Fibroblast of villous mesenchyme (primary cell): ENCODE measurements at places on chromosomes 11 and 22.
A peak's percentile ranks its signal among the peaks of the same experiment; 100 is the strongest.

GRCh38 chr22:17155941-17156340 lies 3.1 kb downstream of the HDHD5 start:
- DNase-seq, result no peak

DNA sequence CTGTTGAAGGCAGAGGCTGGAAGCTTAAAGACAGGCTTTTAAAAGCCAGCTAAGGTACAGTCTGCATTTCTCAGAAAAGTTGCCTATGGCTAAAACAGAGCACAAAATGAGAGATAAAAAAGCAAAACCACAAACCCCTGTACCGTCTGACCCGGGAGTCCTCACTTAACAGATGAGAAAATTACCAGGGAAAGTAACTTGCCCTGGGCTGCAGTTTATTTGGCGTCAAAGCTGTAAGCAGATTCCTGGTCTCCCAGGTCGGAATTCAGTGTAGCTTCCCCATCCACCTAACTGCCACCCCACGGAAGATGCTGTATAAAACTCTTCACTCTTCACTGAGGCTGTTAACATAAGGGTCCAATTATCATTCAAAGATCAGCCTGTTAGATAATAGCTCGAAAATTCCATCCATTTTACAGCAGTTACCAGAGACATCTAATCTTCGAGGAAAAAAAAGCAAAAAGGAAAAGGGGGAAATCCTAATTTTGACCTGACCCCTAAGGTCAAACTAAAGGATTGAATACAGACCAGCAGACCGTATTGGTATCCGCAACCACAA lies 1.5 kb downstream of the TCF20 start:
- peak; percentile 3 for DNase-seq

DNA sequence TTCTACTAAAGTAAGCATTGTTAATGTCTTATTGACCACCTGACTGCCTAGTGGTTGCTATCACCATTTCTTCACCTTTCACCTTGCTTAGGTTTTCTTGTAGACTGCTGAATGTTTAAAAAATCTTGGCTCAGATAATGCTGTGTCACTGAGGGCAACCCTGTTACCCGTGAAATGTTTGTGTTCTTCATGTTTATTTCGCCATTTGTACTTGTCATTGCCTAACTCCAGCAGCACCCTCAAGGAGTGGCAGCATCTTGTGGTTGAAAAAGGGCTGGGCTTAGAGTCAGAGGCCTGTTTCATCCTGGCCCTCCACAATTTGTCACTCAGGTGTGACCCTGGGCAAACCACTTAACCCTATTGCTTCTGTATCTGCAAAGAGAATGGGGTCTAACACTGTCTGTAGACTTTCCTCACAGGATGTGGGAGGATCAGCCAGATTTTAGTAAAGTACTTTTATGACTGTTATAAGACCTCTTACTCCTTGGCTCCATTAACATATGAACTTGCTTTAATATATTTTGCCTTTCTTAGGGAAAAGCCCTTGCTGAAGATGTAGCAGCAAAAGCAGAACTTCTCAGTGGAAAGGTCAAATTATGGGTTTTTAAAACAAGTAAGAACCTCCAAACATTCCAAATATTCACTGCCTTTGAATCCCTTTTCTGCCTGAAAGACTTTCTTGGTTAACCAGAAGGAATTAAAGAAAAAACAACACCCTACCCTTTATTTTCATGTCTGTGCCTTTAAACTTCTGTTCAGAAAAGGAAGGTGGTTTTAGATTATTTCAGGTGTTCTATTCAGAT lies 154.5 kb upstream of the C11orf87 start:
- no peak for DNase-seq

DNA sequence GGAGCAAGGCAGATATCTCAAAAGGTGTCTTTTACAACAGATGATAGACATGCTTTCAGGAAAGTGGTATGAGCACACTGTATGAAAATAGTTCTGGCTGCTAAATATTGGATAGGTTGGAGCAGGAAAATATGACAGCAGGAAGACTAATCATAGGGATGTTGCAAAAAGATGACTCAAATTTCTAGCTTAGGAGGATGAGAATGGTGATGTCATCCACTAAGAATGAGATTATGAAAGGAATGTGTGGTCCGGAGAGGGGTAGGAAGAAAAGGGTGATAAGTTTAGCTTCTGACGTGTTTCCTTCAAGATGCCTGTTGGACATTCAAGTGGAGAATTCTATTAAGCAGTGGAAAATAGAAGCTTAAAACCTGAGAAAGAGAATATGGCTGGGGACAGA lies 46.4 kb downstream of the RCN1 start:
- peak; percentile 93 for DNase-seq

DNA sequence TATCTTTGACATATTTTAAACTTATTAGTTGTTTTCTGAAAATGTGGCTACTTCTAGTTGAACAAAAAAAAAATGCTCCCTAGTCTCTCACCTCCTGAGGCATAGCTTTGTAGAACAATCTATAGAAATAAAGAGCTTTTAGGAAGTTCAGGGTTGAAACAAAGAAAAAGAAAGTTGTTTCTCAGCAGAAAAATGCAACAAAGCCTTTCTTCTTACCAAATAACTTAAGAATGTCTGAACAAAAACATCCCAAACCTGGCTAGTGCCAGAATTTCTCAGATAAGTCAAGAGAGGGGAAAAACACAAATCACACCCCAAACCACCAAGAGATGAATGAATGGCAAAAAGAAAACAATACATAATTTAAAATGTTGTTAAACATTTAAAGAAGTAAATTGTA lies 114.1 kb downstream of the MAML2 start:
- DNase-seq, result peak; percentile 38

- DNase-seq, result no peak
These were observed 13.0 kb upstream of the OPCML start for GRCh38 chr11:133545199-133545803.

GRCh38 chr11:134118006-134118405 lies 49.1 kb downstream of the JAM3 start:
- no peak for DNase-seq

DNA sequence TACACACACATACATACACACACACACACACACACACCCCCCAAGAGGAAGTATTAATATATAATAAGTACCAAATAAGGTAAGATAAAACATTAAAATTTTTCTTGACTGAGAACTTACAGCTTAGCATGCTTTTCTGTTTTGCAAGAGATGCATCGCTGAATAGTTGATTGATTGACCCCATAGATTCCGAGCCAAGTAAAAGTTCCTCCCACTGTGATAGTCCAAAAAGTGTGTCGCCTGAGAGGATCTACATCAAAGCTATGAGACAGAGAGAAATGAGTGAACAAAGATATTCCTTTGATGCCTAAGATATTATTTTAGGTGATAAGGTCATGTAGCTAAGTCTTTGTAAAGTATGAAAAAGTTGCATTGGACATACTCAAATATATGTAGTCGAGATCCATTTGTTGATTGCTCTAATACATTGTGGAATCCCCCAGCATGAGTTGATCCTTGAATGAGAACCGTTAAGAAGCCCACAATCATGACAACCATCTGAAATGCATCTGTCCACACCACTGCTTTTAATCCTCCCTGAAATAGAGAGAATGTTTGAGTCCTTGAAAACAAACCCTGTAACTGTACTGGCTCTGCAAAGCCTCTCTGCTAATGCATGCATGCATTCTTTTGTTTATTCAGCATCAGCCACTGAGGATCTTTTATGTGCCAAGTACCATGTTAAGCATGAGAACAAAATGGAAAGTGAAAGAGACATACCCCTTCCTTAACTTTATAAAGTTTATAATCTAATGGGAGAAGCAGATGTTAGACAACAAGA lies 18.3 kb downstream of the SLC5A12 start:
- DNase-seq, result no peak

GRCh38 chr11:66081505-66081904 lies 11.4 kb downstream of the PACS1 start:
- peak; percentile 75 for DNase-seq

DNA sequence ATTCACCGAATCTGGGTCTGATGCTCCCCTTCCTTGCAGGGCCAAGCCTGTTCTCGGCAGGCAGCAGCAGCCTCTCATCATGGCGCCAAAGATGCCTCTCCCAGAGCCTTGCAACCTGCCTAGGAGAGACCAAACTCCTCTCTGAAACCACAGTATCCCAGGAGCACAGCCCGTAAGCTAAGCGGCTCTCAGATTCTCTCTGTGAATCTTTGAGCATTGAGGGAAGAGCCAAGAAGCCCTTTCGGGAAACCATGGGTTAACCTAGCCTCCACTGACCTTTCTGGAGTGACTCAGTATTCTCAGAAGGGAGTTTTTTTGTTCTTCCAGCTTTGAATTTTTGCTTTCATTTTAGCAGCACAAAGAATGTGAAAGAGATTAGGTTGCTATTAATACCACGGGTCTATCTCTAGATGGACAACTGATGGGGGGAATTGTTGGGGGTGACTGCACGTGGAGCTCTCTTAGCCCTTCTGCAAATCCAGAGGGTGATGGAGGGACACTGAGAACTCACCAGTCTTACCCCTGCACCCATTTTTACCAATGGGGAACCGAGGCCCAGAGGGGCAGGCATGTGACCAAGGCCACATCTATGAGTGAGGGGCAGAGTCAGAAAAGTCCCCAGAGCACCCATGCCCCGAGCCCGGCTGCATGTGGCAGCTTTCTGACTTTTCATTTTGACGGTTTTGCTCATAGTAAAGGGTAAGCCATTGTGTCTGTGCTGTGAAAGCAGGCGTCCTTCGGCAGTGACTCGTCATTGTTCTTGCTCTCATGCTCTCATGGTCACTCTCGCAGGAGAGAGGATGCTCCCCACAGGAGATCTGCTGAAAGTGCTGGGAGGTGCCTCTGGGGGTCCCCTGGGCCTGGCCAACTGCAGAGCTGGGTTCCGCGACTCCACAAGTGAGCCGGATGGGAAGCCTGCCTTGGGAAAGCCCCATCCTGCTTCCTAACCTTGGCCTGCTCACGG lies 36.0 kb downstream of the IRAG1 start:
- peak; percentile 75 for DNase-seq

DNA sequence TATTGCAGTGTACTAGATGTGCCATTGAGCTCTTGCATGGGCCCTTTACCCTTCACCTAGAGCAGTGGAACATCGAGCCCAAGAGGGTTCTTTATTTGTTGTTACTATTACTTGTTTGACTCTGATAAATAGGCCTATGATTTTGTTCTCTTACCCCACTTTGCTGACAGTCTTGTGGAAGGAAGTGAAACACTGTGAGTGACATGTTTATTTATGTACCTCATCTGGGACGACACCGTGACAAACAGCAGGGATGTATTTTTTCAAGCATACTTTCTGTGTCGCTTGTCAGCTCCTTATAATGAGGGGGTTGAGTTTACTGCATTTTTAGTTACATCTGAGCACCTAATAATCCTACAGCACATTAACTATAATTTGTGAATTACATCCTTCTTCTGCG lies 1010.3 kb upstream of the TENM4 start:
- no peak for DNase-seq
